ENCODE measurements at places on chromosomes 1 and 21.

- no peak for DNase-seq
Observed at GRCh38 chr21:16797540-16797939, 715.3 kb upstream of the CXADR start.

DNA sequence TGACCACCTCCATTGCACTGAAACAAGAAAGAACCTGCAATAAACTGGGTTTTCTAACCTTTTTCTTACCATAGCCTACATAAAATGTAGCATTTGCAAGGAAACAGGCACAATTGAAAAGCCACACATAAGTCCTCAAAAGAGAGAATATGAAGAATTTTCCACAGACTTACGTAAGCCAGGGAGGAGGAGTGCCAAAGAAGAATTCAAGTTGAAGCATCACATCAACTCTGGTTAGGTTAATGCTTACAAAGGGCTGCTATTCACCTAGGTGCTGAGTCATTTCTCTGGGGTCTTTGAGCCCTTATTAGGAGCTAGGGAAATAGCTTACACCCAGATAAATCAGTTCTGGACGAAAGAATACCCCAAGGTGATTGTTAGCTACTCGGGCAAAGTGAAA is 9.6 kb downstream of the OSCP1 start:
- DNase-seq: no peak

GRCh38 chr1:245054507-245055270 is 100.1 kb upstream of the KIF26B start:
- no peak for DNase-seq

GRCh38 chr1:108154314-108154713 is 45.8 kb downstream of the SLC25A24 start:
- no peak for DNase-seq

GRCh38 chr1:171654942-171655745 is 2.7 kb upstream of the MYOC start:
- DNase-seq: peak; percentile 58

DNA sequence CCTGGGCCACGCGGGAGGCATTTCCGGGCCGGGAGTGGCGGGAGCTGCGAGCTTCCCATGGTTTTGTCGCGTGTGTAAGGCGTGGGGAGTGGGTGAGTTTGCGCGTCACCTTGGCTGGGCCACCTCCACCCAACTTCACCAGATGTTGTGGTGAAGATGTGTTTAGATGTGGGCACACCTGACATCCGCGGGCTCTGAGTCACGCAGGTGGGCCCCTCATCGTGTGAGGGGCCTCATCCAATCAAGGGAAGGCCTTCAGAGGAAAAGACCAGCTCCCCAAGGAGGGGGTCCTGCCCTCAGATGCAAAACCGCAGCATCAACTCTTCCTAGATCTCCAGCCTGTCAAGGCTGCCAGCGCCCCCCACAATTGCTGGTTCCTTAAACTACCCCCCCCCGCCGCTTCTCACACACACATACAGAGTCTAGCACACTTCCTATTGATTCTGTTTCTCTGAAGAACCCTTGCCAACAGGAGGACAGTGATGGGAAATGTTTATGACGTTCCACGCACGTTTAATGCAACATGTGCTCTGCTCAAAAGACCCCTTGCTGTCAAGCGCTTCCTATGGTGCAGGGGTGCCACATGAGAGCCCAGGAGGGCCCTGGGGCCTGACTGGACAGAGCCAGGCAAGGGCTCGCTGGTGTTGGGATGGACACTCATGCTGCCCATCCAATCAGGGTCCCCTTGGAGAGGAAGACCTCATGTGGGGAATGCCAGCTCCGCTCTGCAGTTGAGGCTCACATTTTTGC is 11.9 kb downstream of the ACTRT2 start:
- DNase-seq: peak; percentile 36

Data from CD4-positive, alpha-beta T cell treated with Interleukin-15 for 4 hours (primary cell).